NCI-H82 (cell line): ENCODE measurements at places on chromosomes 7 and 10.

GRCh38 chr10:79941585-79942210 lies 7.2 kb downstream of the SFTPD start:
- no peak for DNase-seq

DNA sequence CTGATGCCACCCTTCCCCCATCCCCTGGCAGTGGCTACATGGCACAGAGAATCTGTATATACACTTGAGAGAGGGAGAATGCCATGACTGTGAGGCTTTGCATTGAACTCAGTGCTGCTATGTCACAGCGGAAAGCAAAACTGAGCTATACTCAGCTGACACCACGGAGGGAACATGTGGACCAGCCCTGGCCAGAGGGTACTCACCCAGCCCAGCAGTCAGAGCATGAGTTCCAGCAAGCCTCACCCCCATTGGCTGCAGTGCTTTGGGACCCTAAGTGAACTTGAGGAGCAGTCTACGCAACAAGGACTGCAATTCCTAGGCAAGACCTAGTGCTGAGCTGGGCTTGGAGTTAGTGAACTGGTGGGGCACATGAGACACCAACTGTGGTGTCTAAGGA lies 10.3 kb upstream of the AOC1 start:
- DNase-seq, result no peak

GRCh38 chr10:129760416-129760815 lies 203.7 kb downstream of the EBF3 start:
- DNase-seq, result no peak

GRCh38 chr10:120941501-120941900 lies 90.3 kb downstream of the WDR11 start:
- DNase-seq, result peak; percentile 19

DNA sequence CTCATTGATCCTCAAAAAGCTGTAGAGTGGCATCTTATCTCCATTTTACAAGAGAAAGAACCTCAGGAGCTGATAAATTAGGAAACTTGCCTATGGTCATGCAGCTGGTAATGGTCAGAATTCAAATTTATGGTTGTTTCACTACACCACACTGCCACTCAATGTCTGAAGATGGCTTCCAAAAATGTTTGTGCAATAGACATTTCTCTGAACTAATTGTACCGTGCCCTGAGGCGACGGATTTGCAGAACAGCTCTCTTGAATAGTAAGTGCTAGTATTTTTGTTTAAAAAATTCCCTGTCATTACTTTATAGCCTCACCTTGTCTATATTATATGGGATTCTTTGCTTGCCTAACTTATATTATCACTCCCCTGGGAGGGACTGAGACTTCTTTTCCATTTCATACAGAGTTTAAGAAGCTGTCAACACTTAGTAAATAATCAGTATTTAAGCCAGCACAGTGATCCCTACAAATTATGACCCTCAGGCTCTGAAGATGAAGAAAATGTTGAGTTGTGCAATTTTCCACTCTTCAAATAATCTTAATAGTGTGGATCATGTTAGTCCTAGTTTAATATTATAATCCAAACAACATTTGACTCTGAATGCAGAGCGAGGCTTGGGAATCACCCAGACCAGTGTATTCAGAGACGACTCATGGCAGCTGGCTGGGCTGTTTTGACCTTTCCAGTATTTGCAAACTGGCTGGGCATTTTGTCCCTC lies 346.6 kb downstream of the PTEN start:
- DNase-seq, result no peak

DNA sequence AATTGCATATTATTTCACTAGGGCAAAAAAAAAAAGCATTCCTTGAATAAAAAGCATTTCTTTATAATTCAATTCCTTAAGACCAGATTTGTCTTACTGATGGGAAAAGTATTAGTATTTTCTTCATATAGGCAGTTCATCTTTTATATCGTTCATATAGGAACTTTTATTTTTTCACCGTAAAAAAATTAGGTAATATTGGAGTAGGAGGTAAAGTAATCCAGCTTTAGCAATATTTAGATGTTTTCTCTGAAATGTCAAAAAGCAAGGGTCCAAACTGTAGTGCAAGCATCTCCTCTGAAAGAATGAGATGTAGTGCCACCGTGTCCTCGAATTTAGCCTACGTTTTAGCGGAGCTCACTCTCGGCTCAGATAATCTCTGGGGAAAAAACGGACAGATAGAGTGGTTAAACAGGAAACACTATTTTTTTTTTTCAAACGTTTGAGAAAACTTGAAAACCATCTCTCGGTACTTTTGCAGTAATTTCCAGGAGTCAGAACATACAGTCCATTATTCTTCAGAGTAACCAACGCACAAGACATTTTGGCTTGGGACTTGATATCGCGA lies 5.5 kb upstream of the SPAG6 start:
- no peak for DNase-seq

- DNase-seq, result no peak
Measured at GRCh38 chr10:36440539-36440938, 684.9 kb upstream of the ANKRD30A start.

DNA sequence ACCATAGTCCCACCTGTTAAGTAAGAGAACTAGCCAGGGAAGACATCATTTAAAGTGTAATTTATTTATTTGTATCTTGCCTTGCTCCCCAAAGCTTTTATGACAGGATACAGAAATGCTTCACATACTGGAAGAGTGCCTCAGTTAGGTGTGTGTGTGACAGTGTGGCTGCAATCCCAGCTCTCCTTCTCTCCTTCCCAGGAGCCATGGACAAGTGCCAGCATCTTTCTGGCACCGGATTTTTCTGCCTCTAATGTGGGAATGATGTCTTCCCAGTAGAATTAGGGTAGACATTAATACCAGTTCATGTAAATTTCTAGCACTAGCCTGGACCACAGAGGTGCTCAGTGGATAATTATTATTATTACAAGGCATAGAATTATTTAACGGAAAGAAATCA lies 30.3 kb upstream of the ATXN7L1 start:
- DNase-seq, result no peak

GRCh38 chr7:108236681-108237415 lies 106.7 kb upstream of the LAMB4 start:
- DNase-seq, result no peak

- no peak for DNase-seq
Measured at GRCh38 chr7:100884736-100885439, 4.6 kb downstream of the UFSP1 start.

GRCh38 chr10:84089162-84089561 lies 50.1 kb upstream of the GHITM start:
- no peak for DNase-seq

DNA sequence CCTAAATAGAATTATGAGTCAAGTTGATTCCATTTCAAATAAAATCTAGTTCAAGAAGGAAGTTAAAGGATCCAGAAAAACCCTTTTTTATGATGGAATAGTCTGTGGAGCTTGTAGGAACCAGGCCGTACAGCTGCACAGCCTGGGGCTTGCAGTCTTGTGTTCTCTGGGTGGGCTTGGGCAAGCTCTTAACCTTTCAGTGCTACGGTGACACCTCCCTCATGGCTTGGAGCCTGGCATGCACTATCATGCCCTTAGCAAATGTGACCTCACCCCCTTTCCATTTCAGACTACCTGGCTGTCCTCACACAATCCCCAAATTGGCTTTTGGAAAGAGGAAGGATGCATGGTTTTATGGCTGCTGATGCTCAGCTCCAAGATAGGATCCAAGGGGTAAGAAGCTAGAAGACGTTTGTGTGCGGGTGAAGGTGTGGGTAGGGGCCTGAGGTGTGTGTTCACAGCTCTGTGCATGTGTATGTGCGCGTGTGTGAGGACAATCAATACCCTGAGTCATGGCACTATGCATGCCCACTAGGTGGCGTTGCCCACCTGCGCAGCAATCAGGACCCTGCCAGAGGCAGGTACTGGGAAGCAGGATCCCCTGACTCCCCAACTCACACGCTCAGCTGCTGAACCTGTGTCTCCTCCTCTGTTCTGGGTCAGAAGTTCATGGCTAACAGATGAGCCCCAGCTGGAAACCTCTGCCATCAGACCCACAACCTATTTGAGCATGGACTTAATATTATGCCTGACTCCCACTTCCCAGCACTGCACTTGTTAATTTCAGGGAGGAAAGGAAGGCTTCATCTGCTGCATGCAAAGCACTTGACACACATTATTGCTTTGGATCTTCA lies 113.4 kb downstream of the PTPN20 start:
- DNase-seq, result peak; percentile 81

DNA sequence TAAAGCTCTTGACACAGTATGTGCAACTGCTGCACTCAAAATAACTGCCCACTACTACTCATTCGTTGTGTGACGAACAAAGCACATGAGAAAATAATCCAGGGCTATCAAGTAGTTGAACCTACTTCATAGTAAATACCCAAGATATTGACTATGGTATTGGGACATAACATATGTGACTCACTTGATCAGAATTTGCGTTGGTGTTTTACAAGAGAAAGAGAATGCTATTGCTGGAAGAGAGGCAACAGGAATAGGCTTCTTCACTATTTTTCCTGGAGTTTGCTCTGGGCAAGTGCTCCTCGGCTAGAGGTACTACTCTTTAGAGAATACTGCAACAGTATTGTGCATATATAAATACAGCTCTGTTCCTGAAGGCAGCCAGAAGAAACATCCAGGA lies 2.5 kb downstream of the DGKB start:
- DNase-seq, result no peak

DNA sequence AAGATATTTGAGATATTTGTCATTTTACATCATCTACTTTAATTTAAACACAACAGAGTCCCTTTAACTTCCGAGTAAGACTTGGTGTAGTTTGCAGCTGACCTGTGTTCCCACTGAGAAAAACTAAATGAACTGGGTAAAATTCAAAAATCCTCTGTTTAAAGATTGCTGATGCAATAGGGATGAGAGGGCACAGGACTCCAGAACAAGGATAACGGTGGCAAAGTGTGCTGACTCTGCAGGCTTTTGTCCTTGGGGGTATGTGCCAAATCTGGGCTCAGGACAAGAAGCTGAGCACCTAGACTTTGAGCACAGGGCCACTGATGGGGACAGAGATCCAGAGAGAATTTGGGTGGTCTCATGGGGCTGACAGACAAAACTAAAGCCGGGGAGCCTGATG lies 156.8 kb downstream of the CCDC71L start:
- no peak for DNase-seq

- no peak for DNase-seq
Measured at GRCh38 chr10:29914986-29915785, 144.2 kb downstream of the JCAD start.

DNA sequence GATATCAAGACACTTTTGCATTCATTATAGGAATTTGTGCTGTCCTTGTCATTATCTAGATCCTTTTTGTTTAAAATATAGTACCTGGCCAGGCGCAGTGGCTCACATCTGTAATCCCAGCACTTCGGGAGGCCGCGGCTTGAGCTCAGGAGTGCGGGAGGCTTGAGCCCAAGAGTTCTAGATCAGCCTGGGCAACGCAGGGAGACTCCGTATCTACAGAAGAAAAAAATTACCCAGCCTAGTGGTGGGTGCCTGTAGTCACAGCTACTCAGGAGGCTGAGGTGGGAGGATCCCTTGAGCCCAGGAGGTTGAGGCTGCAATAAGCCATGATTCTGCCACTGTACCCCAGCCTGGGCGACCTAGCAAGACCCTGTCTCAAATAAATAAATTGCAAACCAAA lies 621 bp upstream of the MORN4 start:
- DNase-seq, result peak; percentile 42

- no peak for DNase-seq
Measured at GRCh38 chr7:96120445-96121225, 201.3 kb downstream of the SLC25A13 start.

GRCh38 chr10:71606257-71607081 lies 113.1 kb downstream of the C10orf105 start:
- DNase-seq, result peak; percentile 78

DNA sequence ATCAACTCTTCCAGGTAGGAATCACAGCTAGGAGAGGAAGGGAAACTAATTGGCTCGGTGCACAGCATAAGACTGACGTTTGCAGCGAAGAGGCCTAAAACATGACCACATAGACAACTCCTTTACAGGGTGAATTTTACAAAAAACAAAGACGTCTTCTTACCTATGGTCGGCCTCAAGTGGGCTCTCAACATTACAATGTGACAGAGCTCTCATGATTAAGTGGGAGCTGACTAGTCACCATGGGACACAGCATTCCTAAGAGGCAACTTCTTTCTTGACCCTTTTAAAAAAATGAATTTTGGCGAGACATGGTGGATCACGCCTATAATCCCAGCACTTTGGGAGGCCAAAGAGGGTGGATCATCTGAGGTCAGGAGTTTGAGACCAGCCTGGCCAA lies 4.6 kb downstream of the PDIA4 start:
- no peak for DNase-seq

DNA sequence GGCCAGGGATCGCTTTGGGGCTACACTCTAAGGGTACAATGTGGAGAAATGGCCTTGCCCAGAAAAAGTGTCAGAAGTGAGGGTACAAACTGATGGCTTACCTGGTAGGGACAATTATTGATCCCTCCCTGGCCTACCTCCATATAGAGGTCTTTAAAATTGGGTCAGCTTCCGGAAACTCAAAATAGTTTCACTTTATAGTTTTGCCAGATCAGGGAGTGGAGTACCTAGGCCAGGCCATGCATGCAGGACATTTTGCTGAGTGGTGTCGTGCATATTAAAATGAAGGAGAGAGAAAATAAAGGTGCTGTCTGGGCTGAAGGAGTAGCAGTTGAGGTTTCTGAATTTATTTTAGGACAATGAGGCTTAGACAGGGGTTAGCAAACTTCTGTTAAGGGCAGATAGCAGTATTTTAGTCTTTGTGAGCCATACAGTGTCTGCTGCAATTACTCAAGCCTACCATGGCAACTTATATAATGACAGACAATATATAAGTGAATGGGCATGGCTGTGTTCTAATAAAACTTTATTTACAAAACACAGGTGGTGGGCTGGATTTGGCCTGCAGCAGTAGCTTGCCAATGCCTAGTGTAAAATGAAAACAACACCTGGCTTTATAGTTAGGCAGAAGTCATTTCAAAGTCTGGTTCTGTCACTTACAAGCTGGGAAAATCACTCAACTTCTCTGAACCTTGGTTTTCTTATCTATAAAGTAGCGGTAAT lies 176.9 kb upstream of the AOAH start:
- DNase-seq, result no peak

- DNase-seq, result no peak
Measured at GRCh38 chr7:32453341-32454011, 36.7 kb downstream of the LSM5 start.

GRCh38 chr7:1351881-1352625 lies 107.2 kb downstream of the MICALL2 start:
- no peak for DNase-seq

GRCh38 chr7:50317221-50317678 lies 12.7 kb downstream of the IKZF1 start:
- no peak for DNase-seq

GRCh38 chr7:94382132-94382531 lies 12.6 kb upstream of the COL1A2 start:
- no peak for DNase-seq

DNA sequence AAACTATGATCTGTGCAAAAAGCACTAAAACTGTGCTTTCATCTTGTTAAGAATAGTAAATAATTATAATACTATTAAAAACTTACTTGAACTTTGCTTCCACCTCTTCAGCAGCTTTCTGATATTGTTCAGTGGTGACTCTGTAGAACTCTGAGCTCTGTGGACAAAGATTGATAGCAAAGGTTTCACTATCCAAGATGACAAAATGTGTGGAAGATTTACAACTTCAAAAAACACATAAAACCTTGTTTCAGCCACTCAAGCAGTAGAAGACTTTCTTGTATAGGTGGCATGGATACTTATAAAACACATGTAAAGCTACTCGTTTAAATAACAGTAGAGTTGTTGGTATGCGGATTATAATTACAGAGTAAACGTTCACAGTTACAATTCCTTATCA lies 243.6 kb downstream of the CHCHD3 start:
- no peak for DNase-seq

- no peak for DNase-seq
Measured at GRCh38 chr7:4730971-4731370, 44.5 kb upstream of the AP5Z1 start.

GRCh38 chr7:82676777-82677463 lies 233.3 kb upstream of the CACNA2D1 start:
- peak; percentile 18 for DNase-seq
